NCI-H187 (cell line): ENCODE measurements at places on chromosomes 13 and 19.

DNA sequence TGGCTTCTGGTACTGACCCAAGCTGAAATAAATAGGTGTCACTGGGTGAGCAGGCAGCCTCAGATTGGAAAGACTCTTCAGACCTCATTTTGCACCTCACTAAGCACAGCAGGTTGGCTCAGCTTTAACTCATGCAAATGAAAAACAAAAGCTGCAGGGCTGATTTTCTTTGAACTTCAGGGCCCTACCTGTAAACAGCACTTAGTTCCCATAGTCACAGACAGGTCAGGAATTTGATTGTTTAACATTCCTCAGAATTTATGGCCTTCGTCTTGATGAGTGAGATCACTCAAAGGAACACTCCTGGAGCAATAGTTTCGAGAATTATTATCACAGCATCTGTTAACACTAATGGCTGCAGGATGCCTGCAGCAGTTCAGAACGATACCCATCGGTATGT, 718.5 kb downstream of the EFNB2 start:
- no peak for DNase-seq

GRCh38 chr19:55386493-55386971, 800 bp downstream of the RPL28 start:
- no peak for DNase-seq

- DNase-seq, result no peak
These were observed 266.7 kb downstream of the FOXO1 start for GRCh38 chr13:40399756-40400155.

- DNase-seq, result no peak
These were observed 190.5 kb downstream of the NDFIP2 start for GRCh38 chr13:79671420-79671819.

- no peak for DNase-seq
These were observed 5.1 kb downstream of the S1PR2 start for GRCh38 chr19:10226021-10226375.

- no peak for DNase-seq
These were observed 55.4 kb downstream of the FOXO1 start for GRCh38 chr13:40611004-40611403.

- no peak for DNase-seq
These were observed 4.0 kb upstream of the TGFB1 start for GRCh38 chr19:41357746-41358145.

GRCh38 chr19:7926021-7926726, at the start of gene CTXN1:
Gene CTXN1 (minus strand): TSS chr19:7926135. CDS start chr19:7925538, 597 bp downstream.
- DNase-seq, result peak; percentile 29

DNA sequence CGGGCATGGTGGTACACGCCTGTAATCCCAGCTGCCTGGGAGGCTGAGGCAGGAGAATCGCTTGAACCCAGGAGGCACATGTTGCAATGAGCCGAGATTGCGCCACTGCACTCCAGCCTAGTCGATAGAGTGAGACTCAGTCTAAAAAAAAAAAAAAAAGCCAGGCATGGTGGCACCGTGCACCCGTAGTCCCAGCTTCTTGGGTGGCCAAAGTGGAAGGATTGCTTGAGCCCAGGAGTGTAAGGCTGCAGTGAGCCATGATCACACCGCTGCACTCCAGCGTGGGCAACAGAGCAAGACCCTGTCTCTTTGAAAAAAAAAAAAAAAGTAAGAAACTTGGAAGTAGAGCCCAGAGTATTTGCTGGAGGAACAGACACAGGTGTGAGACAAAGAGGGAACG, 27.7 kb downstream of the CCDC8 start:
- DNase-seq, result no peak

DNA sequence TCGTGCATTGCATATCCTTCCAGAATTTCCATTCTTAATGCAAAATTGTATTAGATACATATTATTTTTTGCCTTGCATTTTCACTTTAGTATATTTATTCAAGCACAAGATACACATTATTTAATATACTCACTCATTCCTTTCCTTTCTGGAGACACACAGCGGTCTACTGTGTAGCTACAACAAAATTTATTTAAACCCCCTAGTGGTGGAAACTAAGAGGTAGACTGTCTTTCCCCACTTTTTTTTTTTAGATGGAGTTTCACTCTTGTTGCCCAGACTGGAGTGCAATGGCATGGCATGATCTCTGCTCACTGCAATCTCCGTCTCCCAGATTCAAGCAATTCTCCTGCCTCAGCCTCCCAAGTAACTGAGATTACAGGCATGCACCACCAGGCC, 2040.3 kb upstream of the PCDH20 start:
- no peak for DNase-seq

DNA sequence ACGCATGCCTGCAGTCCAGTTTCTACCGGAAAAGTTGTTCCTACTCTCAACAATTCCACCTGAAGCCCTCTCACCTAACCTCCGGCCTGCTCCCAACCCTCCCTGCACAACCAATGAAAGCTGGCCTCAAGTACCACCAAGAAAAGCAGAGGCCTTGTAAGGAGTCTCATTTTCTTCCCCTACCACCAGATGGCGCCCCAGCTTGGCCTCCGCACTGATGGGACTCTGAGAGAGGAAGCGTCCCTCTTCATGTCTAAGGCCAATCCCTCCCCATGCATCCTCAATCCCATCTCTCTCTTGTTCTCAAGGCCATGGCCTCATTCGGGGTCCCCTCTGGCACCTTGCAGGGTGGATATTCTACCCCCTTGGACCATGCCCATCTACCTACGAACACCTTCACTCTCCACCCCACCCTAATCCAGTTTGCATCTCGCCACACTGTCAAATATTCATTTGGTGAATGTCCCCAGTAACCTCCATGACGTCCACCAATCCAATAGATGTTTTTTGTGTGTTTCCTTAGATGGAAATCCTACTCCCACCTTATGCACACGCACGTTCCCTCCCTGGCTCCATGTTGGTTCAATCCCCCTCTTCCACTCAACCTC, 412.8 kb downstream of the ZNF536 start:
- no peak for DNase-seq

GRCh38 chr13:65946387-65946786, 1283.7 kb downstream of the PCDH9 start:
- DNase-seq, result no peak

DNA sequence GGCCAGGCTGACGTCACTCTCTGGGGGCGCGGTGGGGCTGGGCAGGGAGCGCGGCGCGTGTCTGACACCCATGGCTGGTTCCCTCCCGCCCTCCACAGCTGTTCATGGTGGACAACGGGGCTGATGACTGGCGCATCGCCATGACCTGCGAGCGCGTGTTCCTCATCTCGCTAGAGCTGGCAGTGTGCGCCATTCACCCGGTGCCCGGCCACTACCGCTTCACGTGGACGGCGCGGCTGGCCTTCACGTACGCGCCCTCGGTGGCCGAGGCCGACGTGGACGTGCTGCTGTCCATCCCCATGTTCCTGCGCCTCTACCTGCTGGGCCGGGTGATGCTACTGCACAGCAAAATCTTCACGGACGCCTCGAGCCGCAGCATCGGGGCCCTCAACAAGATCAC, 14.7 kb downstream of the KCNN1 start:
- no peak for DNase-seq
